ENCODE measurements at places on chromosomes 3 and 15.

DNA sequence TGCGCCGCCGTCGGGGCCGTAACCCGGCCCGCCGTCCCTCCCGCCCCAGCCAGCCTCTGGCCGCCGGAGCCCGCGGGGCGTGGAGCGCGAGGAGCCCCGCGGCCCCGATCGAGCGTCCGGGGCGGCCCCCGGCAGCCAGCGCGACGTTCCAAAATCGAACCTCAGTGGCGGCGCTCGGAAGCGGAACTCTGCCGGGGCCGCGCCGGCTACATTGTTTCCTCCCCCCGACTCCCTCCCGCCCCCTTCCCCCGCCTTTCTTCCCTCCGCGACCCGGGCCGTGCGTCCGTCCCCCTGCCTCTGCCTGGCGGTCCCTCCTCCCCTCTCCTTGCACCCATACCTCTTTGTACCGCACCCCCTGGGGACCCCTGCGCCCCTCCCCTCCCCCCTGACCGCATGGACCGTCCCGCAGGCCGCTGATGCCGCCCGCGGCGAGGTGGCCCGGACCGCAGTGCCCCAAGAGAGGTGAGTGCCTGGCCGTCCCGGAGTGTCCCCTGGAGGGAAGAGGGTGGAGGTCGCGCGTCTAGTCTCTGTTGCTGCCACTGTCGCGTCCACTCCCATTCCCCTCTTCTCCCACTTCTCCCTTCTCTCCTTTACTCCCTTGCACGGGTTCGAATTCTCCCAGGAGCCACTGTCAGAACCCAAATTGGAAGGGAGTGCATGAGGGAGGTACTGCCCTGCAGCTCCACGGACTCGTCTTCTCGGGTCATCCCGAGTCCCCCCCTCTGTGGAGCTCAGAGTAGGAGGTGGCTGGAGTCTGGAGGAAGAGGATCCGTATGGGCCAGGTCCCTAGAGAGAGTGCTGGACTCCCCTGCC is 585 bp downstream of the CSK start:
- peak overlapping the region; percentile 95 for H3K4me3 ChIP-seq
- DNase-seq: peak; percentile 65
- H3K27ac ChIP-seq: peak overlapping the region; percentile 99
- H3K27me3 ChIP-seq: no peaks in the 10 kb centered on the region
- H3K36me3 ChIP-seq: peaks cover 33% of the 10 kb centered on the region
- H3K4me1 ChIP-seq: peaks cover 65% of the 10 kb centered on the region

DNA sequence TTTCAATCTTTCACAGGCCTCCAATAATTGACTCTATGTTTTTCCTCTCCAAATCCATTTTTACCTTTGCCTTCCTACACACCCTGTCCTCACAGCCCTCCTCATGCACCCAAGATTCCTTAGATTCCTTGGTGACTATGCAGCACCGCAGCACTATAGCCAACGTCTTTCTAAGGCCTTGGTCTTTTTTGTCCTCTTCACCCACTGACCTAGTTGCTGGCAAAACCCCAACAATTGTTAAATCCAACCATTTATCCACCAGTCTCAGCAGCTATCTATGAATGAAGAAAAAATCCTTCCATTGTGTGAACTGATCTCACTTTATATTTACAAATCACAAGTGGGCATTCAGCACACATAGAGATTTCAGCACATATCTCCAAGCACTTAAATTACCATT is 203.9 kb downstream of the VGLL3 start:
- DNase-seq: no peak
- no peak overlapping the region for H3K4me3 ChIP-seq
- H3K4me1 ChIP-seq: no peaks in the 10 kb centered on the region
- H3K27ac ChIP-seq: no peak overlapping the region

- H3K36me3 ChIP-seq: no peaks in the 10 kb centered on the region
- no peak overlapping the region for H3K4me3 ChIP-seq
- no peak for DNase-seq
- no peak overlapping the region for H3K27ac ChIP-seq
- no peaks in the 10 kb centered on the region for H3K4me1 ChIP-seq
- H3K27me3 ChIP-seq: peaks cover 12% of the 10 kb centered on the region
These were observed 20.1 kb upstream of the PRR20G start for GRCh38 chr3:127307916-127308315.

DNA sequence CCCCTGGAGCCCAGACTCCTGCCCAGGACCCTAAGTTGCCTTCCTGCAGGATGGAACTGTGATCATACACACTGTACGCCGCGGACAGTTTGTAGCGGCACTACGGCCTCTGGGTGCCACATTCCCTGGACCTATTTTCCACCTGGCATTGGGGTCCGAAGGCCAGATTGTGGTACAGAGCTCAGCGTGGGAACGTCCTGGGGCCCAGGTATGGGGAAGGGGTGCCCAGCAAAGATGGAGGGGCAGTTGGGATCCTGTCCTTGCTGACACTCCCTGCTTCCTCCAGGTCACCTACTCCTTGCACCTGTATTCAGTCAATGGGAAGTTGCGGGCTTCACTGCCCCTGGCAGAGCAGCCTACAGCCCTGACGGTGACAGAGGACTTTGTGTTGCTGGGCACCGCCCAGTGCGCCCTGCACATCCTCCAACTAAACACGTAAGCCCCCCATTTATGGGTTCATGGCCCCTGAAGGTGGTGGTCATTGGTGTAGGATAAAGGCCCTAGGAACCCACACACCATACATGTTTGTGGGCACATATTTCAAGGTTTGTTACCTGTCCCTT is 28.8 kb downstream of the NBEAL2 start:
- no peaks in the 10 kb centered on the region for H3K27me3 ChIP-seq
- no peak overlapping the region for H3K4me3 ChIP-seq
- H3K27ac ChIP-seq: no peak overlapping the region
- H3K4me1 ChIP-seq: peaks cover 12% of the 10 kb centered on the region
- peaks cover 10% of the 10 kb centered on the region for H3K36me3 ChIP-seq

GRCh38 chr15:58039079-58040035 is 26.2 kb downstream of the ALDH1A2 start:
- peaks cover 24% of the 10 kb centered on the region for H3K27me3 ChIP-seq
- H3K4me3 ChIP-seq: no peak overlapping the region
- no peak for DNase-seq
- H3K36me3 ChIP-seq: no peaks in the 10 kb centered on the region
- no peaks in the 10 kb centered on the region for H3K4me1 ChIP-seq

DNA sequence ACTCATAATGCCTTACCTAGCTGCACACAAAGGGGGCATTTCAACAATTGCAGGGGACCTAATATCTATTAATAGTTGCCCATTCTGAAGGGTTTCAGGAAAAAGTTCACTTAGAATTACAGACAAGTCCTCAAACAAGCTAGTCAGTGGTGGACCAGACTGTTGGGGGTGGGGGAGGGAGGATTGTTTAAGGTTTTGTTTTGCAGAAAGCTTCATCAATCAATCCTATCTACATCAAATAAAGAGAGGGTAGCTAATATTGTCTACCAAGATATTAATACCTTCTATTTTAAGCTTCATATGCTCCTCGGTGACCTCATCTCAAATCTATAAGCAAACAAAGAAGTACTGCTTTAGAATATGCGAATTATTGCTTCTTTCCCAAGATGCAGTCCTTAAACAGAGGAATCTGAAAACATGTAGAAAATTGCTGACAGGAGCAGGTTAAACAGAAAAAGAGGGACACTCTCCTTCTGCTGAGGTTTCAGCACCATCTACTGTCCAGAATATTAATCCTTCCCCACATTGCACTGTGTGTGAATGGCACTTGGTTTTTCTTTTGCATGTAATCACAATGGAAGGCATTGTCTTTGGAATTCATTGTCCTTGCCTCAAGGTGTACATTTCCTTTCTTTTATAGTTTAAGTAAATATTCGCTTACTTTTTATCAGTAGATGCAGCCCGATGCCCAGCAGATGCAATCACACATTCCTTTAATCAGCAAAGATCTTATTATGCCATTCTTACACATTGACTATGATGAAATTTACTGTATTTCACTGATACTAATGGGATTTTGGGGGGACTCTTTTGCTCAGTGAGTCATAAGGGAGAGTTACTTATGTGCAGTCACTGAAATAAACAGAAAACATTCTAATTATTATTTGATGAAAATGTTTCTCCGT is 94.7 kb downstream of the IL5RA start:
- H3K27me3 ChIP-seq: peaks cover 6% of the 10 kb centered on the region
- H3K4me1 ChIP-seq: no peaks in the 10 kb centered on the region

GRCh38 chr3:52174896-52175295 is 20.7 kb upstream of the POC1A start:
- no peak overlapping the region for H3K4me3 ChIP-seq
- H3K36me3 ChIP-seq: no peaks in the 10 kb centered on the region
- no peaks in the 10 kb centered on the region for H3K27me3 ChIP-seq
- peaks cover 2% of the 10 kb centered on the region for H3K4me1 ChIP-seq

GRCh38 chr15:41656188-41656587 is 4.0 kb upstream of the MGA start:
- peaks cover 15% of the 10 kb centered on the region for H3K4me1 ChIP-seq
- DNase-seq: no peak
- no peak overlapping the region for H3K27ac ChIP-seq
- peaks cover 9% of the 10 kb centered on the region for H3K36me3 ChIP-seq

- H3K27me3 ChIP-seq: peaks cover 20% of the 10 kb centered on the region
- no peak overlapping the region for H3K4me3 ChIP-seq
- peaks cover 4% of the 10 kb centered on the region for H3K4me1 ChIP-seq
- no peak overlapping the region for H3K27ac ChIP-seq
These were observed 147.3 kb downstream of the SMAD6 start for GRCh38 chr15:66849393-66849745.

GRCh38 chr15:93164409-93164808 is 75.4 kb upstream of the RGMA start:
- H3K27me3 ChIP-seq: peaks cover 5% of the 10 kb centered on the region
- peaks cover 2% of the 10 kb centered on the region for H3K4me1 ChIP-seq
- H3K36me3 ChIP-seq: no peaks in the 10 kb centered on the region
- no peak for DNase-seq

DNA sequence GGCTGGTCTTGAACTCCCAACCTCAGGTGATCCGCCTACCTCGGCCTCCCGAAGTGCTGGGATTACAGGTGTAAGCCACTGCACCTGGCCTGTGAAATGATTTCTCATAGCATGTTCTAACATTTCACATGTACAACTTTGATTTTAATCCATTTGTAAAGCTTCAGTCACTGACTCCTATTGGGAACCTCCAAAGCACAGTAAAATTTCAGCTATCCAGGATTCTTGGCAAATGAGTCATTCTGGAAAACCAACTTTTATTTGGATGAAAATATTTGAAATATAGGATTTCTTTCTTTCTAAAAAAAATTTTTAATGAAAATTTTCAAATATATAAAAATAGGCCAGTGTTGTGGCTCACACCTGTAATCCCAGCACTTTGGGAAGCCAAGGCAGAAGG is 2.7 kb upstream of the LMAN1L start:
- no peaks in the 10 kb centered on the region for H3K27me3 ChIP-seq
- peaks cover 15% of the 10 kb centered on the region for H3K4me1 ChIP-seq
- H3K36me3 ChIP-seq: peaks cover under 1% of the 10 kb centered on the region
- DNase-seq: no peak
- H3K4me3 ChIP-seq: no peak overlapping the region
- no peak overlapping the region for H3K27ac ChIP-seq

DNA sequence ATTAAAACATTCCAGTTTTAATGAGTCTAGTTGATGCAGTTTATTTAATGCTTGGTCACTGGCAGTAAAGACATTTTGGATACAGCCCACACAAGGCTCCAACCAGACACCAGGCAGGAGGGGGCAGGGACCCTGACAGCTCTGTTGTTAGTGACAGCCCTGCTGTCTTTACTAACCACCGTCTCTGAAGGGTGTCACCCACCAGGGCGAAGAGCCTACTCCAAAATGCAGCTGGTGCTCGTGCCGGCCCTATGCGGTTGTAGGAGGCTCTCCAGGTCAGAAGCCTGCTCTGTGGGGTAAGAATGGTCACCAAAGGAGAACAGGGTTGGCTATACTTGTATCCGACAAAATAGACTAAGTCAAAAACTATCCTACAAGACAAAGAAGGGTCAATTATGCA is 132.2 kb downstream of the ATP10A start:
- H3K4me3 ChIP-seq: no peak overlapping the region
- no peak overlapping the region for H3K27ac ChIP-seq
- H3K4me1 ChIP-seq: peaks cover 2% of the 10 kb centered on the region
- DNase-seq: no peak
- H3K36me3 ChIP-seq: peaks cover 9% of the 10 kb centered on the region

GRCh38 chr3:52934630-52935530 is 37.5 kb upstream of the STIMATE start:
- DNase-seq: peak; percentile 34
- no peaks in the 10 kb centered on the region for H3K27me3 ChIP-seq
- H3K4me1 ChIP-seq: peaks cover 13% of the 10 kb centered on the region

DNA sequence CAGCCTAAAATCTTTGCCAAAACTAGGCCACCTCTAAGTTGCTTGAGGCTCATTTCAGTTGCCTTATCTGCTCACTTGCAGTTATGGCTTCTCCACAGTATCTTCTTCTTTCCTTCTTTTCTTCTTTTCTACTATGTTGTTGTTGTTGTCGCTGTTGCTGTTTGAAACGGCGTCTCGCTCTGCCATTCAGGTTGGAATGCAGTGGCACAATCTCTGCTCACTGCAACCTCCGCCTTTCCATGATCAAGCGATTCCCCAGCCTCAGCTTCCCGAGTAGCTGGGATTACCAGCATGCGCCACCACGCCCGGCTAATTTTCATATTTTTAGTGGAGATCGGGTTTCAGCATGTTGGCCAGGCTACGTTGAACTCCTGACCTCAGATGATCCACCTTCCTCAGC is 210.8 kb upstream of the NR2F2 start:
- no peak overlapping the region for H3K4me3 ChIP-seq
- peaks cover 9% of the 10 kb centered on the region for H3K27me3 ChIP-seq
- no peaks in the 10 kb centered on the region for H3K4me1 ChIP-seq
- no peaks in the 10 kb centered on the region for H3K36me3 ChIP-seq

DNA sequence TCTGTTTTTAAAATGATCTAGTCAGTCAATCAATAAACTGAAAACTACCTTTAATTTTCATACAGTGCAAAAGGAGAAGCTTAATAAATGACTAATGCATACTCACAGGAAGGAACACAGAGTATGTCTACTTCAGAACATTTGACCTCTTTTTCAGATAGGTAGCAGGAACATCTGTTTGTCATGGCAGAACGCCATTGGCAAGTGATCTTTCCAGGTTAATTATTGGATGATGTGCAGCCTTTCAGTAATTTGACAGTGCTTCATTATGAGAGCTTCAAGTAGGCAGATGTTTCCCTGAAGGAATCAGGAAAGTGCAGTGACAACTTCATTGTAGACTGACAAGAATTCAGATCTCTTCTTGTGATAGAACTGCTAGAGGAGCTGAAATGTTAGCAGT is 325.0 kb downstream of the OTOL1 start:
- H3K4me1 ChIP-seq: no peaks in the 10 kb centered on the region
- H3K36me3 ChIP-seq: no peaks in the 10 kb centered on the region
- no peak for DNase-seq
- H3K4me3 ChIP-seq: no peak overlapping the region

DNA sequence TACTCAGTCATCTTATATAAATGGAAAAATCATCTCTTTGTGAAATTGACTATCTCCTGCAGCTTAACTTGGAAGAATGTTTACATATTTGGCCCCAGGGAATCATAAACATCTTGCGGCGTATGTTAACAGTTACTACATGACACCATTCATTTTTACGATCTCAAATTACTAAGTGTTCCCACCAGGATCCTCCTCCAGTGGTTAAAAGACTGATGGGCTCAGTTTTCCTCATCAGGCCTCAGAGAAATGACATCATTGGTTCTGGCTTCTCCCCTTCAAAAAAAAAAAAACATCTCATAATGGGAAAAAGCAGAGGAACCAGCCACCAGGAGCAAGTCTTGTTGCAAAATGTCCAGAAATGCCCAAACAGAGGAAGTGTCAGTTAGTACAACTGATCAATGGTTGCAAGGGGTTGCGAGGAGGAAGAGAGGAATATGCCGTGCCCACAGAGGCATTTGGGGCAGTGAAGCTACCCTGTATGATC is 70.5 kb upstream of the LIPC start:
- H3K27me3 ChIP-seq: no peaks in the 10 kb centered on the region
- no peak overlapping the region for H3K27ac ChIP-seq
- DNase-seq: no peak
- H3K4me3 ChIP-seq: no peak overlapping the region
- no peaks in the 10 kb centered on the region for H3K36me3 ChIP-seq

All from activated naive CD8-positive, alpha-beta T cell treated with anti-CD3 and anti-CD28 coated beads, Interleukin-2, amount 50 U/mL, for 24 hours (primary cell).